NCI-H2171 (cell line): ENCODE measurements at places on chromosomes 5 and 9.

DNA sequence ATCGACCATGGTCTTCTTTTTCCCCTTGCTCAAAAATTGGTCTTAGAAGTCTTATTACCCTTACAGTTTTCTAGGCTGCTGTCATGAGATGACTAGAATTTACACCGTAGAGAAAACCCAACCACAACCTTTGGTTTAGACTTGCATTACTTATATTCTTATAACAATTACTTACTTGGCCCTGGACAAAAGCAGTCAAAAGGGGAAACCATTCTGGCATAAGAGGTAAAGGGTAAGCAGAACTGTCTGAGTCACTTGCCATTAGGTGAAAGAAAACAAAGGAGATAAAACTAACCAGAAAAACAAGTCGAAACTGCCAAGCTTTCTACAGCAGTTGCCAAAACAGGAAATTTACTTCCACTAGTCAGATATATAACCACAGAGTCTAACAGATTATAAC is 17.9 kb downstream of the TMEM245 start:
- no peak for DNase-seq

DNA sequence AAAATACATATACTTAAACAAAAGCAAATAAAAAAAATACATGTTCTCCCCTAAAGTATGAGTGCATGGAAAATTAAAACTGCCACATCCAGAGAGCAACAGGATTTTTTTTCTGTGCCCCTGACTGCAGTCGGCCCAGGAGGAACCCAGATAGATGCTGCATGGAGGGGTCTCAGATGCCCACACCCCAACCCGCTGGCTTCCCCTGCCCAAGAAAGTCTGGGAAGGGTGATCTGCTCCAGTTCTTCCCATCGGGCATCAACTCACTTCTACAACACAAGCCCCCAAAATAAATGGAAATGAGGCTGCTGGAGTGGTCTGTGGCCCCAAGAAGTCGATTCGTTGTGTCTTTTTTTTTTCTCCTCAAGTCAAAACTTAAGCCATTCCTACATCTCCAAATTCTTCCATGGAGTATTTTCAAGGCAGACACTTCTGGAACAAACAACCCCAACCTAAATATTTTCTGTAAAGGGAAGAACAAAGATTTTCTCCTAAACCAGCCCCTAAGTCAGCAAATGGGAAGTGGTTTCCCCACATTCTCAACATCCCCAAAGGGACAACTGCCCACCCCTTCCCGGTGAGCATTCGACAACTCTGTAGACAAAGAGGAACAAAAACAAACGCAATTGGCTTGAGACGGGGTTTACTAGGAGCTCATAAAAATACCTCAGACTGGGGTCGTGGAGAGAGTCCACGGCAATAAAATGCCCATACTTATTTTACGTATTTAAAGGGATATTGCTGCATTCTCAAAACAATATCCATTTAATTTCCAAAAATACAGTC is 46.7 kb downstream of the ROR2 start:
- DNase-seq: no peak

GRCh38 chr9:82808478-82808877 is 254.5 kb downstream of the RASEF start:
- no peak for DNase-seq

DNA sequence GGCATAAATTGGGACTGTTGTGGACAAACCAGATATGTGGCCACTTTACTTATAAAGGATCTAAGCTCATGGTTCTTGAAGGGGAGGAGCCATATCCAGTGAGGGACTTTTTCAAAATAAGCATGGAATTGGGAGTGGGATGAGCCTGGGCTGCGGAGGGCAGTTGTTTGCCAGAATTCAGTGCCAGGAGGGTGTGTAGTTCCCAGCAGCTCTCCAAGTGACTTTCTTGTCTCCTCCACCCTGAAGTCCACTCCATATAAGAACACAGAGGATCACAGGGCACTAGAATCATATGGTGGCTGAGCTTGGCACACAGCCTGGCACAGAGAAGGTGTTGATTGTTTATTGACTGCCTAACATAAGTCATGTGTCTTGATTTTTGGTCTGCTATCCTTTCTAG is 121.1 kb downstream of the CAVIN4 start:
- DNase-seq: no peak

- no peak for DNase-seq
Observed at GRCh38 chr9:800591-801150, 40.8 kb upstream of the DMRT1 start.

DNA sequence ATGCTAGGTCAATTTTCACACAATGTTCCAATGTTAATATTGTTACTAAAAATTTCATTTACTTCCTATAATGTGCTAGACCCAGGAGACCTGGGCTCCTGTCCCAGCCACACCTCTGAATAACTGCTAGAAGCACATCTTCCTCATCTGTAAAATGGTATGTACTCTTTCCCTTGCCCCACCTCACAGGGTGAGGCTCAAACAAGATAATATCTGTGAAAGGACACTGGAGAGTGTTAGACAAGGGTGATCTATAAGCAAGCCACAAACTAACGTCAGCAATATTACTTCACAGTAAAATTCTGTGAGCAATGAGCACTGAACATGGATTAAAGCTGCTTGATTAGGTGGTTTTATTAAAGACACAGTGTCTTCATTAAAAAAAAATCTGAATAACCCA is 186.4 kb downstream of the EPB41L4A start:
- DNase-seq: no peak

- no peak for DNase-seq
Observed at GRCh38 chr9:37911271-37911681, 7.3 kb upstream of the SLC25A51 start.

GRCh38 chr9:130661451-130662098 is 2.8 kb upstream of the PRDM12 start:
- DNase-seq: no peak

GRCh38 chr5:83549674-83550073 is 78.1 kb downstream of the VCAN start:
- DNase-seq: no peak

DNA sequence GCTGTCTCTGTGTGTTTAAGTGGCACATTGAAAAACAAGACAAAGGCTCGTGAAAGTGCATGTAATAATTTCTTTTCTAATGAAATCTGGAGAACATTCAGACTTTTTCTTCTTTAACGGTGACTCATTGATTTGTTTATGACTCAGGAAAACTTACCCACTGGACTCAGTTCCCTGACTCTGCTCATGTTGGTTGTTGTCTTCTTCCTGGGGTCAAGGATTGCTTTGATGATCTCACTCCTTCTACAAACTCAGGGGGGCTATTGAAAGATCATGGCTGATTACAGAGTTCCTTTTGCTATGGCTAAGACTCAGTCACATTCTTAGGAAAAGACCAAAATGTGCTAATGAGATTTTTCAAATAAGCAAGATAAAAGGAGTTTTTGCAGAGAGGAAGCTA is 141.1 kb upstream of the DAP start:
- no peak for DNase-seq

GRCh38 chr9:7387840-7388239 is 411.7 kb downstream of the DMAC1 start:
- no peak for DNase-seq

GRCh38 chr9:17839776-17840175 is 260.9 kb downstream of the SH3GL2 start:
- peak; percentile 43 for DNase-seq
